ENCODE measurements at places on chromosomes 3 and 15.
A peak's percentile ranks its signal among the peaks of the same experiment; 100 is the strongest.

GRCh38 chr3:29153811-29154210 lies 127.1 kb upstream of the RBMS3 start:
- no peak for DNase-seq

DNA sequence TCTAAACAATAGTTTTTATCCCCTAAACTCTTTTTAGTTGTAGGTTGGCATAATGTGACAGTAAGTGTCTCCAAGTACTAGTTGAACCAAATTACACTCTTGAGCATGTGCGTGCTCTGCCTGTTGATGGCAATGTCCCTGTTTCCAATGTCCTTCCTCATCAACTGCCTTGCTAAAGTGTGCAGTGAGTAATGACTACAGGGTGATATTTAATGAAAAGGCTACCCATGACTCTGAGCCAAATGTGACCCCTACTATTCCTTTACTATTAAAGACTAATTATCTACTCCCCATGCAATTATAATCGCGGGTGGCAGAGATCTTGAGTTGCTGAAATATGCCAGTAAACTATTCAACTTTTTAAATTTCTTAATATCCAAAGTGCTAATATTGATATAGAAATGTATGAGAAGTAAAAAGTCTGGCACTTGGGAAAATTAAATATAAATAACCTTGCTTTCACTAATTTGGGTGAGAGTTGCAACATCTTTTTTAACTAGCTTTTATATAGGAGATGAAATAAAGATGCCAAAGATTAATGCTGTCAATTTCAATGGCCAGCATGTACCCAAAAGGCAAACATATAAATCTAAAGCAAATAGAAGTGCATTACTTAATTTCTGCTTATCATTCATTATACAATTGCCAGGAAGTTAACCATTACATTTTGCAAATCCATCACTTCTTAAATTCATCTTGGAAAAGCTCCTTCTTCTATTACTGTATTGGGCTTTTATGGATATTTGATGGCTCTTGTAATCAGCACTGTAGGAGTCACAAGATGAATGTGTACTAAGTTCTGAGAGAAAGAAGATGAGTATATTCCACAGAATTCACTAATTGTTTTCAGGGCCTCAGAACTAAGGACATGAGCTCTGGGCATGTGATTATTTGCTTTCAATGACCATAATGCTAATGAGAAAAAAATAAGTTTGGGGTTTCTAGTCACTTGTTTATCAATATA lies 518.2 kb upstream of the NAALADL2 start:
- no peak for DNase-seq

DNA sequence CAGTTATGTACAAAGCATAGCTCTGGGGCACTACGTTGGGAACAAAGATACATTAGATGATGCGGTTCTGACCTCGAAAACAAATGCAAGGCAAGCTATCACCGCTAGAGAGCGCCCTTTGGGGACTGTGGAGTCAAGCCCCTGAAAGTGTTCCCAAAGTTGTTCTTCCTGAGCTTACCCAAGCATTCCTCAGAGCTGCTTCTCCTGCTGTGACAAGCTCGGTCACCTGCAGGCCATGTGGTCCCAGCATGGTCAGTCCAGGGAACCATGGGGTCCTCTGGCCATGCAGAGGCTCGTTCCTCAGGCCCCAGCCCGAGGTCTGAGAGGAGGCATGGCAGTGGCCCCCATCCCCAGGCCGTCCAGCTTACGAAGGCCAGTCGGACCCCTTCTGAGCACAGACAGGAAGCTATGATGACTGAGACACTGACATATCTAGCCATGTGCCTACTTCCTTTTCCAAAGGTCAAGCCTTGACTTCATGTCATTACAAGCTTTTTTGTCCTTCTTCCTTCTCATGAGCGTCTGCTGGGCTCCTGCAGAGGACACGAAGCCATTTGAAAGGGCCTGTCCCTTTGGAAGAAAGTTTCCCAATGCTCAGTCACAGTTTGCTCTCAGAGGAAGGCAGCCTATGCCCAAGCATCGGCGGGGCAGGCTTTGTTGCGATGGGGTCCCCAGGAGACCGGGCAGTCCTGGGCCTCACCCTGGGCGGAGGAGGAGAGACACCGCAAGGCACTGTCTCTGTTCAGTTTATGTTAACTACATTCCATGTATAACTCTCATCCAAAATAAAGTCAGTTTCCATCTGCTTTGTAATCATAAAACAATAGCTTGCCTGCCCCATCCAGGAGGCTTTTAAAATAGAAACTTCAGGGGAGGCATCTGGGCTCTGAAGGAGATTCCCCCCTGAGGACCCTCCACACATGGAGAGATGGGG lies 79.3 kb downstream of the ATP10A start:
- no peak for DNase-seq

GRCh38 chr3:146396792-146397191 lies 72.6 kb downstream of the PLSCR2 start:
- DNase-seq = no peak

DNA sequence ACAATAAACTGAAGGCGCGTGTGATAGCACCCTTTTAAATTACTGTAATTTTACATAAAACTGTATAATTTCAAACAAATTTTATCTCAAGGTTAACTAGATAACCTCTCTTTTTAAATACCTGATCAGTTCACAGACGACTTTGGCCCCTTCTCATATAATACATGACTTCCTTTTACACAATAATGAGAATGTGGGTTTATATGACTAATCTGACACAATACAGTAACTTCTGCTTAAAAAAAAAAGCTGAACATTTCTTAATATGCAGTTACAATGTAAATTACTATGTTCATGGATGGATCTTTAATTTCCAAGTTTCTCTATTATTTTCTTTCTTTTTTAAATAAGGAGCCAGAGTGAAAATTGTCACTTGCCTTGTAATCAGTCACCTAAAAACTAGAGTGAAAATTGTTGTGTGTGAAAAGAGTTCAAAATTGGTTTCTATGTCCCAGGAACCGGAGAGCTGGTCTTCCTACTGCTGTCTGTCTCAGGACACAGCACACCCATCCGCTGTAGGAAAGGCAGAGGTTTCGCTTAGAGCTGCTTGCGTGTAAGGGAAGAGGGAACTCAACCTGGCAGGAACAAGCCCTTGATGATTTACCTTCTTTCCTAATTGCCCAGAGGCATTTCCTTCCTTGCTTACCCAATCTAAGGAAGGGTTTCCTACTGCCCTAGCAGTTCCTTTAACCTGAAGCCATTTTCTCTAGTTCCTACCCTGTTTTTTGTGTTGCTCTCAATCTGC lies 33.3 kb downstream of the PLD1 start:
- DNase-seq = peak; percentile 36

DNA sequence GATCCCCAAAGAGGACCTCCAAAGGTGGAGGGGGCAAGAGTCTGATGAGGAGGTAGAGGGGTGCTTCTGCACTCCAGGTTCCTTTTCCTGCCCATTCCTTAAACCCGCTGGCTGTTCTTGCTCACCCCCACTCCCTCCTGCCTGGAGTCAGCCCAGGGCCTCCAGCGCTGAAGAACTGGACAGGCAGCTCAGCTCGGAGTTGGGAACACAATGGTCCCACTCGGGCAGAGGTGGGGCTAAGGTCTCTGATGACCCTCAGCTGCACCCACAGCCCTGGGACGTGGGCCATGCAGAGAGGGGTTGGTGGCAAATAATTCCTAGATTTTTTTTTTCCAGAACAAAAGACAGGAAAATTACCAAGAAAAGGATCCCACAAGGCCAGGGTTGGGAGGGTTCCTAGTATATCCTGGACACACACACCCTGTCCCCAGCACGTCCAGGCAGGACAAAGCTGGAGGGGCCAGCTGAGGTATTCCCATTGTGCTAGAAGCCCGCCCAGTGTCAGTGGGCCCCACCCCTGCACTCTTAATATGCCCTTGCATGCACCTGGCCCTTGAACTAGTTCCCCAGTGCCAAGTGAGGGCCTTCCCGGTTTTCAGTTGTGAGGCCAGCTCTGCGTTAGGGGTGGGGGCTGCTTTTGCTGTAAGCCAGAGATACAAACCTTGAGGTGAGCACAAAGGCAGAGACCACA lies 22.1 kb upstream of the IP6K2 start:
- no peak for DNase-seq

DNA sequence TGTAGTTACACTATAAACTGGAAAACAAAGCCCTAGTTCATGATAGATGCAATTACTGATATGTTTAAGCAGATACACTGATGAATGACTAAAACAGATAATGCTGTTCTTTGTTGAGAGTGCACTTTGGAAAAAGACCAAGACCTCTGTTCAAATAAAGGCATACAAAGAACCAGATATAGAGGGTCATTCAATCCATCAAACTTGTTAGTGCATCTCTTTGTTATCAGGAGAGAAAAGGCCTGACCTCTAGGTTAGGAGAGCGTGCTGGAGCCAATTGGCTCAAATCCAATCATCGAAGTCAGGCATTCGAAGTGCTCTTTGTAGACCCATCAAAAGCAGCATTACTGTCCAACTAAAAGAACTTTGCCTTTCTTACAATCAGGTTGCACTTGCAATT lies 124.2 kb downstream of the TFG start:
- DNase-seq = no peak
